ENCODE measurements at places on chromosomes 3 and 15.
A peak's percentile ranks its signal among the peaks of the same experiment; 100 is the strongest.

DNA sequence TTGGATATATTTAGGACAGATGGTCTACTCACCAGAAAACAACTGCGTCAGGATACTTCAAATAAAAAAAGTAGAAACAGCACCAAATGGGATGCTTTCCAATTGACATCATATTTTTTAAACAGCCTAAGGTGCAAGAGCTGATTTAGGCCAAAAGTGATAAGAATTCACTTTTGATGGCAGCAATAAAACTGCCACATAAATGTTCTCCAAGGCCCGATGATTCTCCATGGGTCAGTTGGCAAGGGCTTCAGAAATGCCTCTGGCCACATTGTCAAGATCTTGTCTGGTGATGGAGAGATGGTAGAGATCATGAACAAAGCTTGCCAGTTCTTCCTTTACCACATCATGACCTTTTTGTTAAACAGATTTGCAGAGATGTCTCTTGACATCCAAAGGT is 38.9 kb downstream of the LDHAL6B start:
- DNase-seq, result no peak

DNA sequence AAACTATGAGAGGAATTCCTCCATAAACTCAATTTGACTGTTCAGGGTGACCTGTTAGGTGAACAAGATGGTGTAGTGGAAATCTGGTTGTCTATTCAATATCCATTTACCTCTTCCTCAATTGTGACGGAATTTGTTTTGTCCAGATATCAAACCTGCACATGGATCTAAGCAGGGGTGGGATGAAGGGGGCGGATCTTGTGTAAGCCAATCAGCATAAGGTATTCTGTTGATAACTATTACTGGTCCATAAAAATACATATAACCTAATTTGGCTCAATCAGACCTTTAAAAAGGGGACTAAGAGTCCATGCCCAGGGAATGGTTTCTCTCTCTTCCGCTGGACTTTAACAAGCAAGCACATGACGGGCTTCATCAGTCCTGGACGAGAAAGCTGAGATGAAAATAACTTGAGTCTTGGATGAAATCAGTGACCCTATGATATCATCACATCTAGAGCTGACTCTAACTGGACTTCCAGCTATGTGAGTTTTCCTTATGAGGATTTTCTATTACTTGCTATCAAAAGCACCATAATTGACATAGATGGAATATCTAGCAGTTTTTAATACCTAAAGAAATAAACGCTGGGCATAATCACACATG is 5.7 kb upstream of the POPDC2 start:
- no peak for DNase-seq

DNA sequence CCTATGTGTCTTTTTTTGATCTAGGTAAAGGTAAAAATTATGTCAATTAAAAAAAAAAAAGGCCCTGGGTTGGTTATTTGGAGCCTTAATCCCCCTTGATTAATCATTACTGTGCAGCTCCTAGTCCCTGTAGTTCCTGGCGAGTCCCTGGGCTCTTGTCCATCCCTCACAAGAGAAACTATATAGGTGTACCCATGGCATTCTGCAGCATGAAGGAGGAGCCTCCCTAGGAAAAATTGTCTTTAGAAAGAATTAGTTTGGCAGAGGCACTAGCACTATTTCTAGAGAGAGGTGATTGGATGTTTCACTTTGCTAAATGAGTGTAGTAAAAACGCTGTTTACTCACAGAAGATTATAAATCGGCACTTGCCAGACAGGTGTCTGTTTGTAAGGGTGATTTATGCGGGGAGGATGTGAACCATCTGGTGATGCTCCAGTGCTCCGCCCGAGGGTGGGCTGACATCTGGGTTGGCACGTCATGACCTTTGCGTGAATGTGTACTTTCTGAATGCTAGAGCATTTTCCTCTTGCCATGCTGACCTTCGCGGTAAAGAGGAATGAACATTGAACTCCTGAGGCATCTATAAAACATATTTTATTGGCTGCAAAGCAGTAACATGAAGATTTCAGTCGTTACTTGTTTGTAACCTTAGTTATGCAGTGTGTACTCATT is 12.6 kb downstream of the PLCL2 start:
- DNase-seq, result peak; percentile 45

- no peak for DNase-seq
These were observed 68.6 kb downstream of the FAM174B start for GRCh38 chr15:92586966-92587365.

DNA sequence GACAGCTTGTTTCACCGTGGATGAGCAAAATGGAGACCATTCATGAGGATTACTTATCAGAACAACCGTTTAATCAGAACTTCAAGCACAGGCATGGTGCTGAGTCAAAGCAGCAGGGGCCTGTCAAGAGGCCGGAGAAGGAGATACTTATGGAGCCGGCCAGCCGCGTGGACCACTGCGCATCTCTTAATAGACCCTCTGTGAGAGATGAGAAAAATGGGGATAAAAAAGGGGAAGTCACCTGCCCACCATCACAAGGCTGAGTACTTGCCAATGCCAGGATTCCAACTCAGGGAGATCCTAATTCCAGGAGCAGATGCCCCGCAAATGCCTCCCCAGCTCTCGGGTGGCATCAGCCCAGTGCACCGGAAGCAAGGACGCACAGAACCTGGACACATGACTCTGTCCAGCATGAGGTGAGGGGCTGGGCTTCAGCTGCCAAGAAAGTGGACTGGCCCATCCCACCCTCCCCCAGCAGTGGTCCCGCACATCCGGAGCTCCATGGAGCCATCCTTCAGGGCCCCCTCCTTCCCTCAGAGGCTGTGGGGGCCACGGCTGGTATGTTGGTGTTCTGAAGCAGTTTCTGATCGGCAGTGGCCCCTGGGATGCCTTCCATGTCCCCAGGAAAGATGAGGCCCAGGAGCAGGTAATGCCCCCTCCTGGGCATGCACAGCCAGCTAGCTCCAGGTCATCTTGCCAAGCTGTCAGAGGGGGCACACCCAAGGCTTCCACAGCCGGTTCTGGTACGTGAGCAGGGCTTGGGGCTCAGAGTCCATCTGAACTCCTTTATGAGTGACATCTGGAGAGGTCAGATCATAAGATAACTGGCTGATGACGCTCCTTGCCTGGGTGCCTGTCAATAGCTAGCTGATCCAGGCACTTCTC is 143.8 kb downstream of the ATP10A start:
- no peak for DNase-seq

DNA sequence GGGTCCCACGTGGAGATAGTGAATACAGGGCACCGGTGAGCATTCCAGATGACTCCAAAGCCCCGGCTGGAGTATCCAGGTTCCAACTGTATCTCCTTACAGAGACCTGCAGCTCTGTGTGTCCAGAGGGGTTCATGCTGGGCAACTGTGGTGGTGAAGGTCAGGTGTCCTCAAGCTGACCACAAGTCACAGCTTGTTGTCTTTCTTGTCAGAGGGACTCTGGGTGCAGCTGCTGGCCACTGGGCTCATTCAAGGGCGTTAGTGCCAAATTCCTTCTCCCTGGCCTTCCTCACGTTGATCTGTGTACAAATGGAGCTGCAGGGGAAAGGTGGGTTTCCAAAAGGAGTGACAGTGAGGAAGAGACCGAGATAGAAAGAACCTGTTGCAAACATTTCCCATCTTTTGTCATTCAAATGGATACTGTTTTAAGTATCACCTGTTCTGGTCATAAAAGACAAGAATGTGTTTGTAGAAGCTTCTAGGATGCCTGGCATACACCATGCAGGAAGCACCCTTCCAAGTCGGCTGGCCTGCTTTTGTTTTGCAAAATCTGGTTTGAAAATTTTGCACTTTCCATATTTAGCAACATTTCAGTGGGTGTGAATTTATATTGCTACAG is 52.5 kb downstream of the CEMIP start:
- DNase-seq, result no peak

GRCh38 chr15:65027593-65027992 is 1.8 kb downstream of the MTFMT start:
- DNase-seq, result no peak

DNA sequence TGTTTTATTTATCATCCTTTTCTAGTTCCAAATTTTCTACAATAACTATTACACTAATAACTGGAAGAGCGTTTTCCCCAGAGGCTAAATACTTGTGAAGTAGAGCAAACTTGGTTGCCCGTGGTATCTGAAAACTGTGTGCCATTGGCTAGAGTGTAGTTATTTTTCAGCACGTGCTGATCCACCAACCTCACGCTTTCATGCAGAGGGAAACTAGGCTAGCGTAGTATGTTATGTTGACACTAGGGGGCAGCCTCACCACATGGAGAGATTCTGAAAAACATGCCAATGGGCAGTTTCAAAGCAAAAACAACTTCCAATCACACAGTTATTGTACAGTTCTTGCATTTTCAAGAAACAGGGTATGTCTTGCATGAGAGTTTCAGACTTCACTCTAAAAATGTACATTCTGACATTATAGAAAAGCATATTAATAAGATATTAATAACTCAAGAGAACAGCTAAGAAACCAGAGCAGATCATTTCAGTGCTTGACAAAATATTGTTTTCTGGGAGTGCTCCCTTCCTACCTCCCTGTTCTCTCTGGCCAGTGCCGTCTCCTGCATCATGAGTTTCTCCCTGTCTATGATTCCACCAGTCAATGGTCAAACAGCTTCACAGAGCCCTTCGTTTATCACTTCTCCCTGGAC is 39.7 kb downstream of the SPATA12 start:
- DNase-seq, result peak; percentile 32

- no peak for DNase-seq
These were observed 256.6 kb upstream of the PROK2 start for GRCh38 chr3:72041511-72041910.

DNA sequence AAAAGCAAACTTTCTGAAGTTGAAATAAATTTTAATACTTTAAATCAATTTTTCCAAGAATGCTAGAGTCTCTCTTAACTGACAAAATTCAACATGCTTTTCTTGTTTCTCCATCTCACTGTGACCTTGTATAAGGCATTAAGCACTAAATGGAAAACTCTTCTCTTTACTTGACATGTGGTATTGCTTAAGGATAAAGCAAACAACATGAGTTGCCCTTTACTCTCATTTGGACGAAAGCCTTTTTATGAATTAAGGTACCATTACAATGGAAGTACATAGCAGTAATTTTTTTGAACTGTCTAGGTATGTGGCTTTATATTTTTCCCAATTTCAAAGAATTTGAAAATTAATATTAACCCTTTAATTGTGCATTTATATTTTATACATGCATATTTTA is 1.4 kb downstream of the STRIT1 start:
- no peak for DNase-seq

GRCh38 chr3:148735597-148735996 is 37.9 kb downstream of the AGTR1 start:
- peak; percentile 35 for DNase-seq

DNA sequence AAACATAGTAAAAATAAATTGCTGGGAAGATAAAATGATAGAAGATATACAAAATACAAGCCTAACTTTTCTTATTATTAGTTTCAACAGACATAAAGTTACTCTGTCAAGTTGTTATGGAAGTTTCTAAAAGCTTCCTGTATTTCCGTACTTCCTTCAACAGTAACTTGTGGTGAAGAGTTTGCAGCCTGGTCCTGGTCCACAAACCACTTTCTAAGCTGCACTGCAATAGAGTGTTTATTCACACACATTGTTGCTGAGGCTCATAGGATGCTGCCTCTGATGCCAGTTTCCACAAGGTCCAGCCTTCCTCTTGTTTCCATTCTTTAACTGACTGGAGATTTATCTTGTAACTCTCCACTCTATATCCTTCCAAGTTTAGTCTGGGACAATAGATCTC is 39.4 kb upstream of the KY start:
- DNase-seq, result no peak

GRCh38 chr3:149705416-149705815 is 46.9 kb downstream of the COMMD2 start:
- no peak for DNase-seq

DNA sequence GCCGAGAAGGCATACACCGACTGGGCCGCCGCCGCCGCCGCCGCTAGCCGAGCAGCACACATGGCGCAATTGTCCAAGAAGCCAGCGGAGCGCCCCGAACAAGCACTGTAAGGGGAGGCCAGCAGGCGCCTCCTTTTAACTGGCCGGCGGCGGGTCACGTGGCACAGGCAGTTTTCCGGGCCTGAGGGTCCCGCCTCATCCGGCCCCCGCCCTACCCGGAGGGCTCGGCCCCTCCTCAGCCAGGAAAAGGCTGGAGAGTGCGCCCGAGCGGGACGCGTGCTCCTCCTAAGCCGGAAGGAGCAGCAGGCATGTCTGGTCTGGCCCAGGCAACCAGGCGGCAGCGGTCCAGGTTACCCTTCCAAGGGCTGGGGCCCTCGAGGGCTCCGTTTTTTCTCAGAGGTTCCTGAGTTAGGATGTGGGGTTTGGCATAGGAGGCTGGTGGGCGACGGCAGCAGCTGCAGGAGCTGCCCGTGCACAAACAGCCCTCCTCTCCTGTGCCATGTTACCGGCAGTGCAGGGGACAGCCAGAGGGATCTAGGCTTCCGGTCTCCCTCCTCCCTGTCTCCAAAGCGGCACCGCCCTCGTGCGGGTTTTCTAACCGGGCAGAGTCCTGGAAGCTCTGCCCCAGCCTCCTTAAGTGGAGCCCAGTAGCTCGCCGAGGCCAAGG is at the start of gene GPX1:
Gene GPX1, minus strand, starts transcription at position 137 of the 667 bp plus-strand sequence. Its CDS starts 75 bp downstream, at position 62.
- peak; percentile 90 for DNase-seq

GRCh38 chr3:20984594-20985205 is 766.3 kb downstream of the ZNF385D start:
- DNase-seq, result no peak

- no peak for DNase-seq
These were observed 16.9 kb upstream of the SCAMP5 start for GRCh38 chr15:74978503-74978902.

DNA sequence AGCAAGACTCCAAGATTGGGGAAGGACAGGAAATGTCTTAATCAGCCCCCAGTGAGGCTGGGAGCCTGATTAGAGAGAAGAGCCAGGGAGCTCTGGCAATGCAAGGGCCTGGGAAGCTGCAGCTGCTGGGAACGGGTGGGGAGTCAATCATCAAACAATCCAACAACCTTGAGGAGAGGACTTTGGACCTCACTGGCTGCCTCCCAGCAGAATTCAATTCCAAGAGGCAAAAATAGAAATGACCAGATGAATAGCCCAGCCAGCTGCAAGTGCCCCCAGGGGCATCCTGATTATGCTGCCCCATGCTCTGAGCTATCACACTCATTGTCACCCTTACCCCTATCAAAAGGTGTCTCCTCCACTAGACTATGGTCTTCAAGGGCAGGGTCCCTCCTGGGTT is 6.1 kb upstream of the HOMER2 start:
- no peak for DNase-seq
